Stomach (tissue), 19 donors: ENCODE measurements at places on chromosomes 4 and X. TPM values are rescaled to one million over a fixed set of nuclear protein-coding genes. Genes with fewer than 3 reads are reported as not detected.

DNA sequence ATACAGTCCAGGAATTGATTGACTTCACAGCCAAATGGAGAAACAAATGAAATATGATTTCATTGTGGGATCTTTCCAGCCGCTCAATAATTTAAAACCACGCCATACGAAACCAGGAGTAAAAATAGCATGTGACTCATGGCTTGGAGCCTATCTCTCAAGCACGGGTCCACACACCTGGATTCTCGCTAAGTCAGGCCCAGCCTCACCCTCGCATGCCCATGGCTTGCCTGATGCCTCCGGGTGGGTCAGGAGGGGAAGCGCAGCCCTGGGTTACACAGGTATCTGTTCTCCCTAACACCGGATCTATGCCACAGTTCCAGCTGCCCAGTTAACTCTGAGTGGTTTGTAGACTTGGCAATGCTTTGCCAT is 5.6 kb upstream of the ABLIM2 start:
- DNase-seq: no peak

DNA sequence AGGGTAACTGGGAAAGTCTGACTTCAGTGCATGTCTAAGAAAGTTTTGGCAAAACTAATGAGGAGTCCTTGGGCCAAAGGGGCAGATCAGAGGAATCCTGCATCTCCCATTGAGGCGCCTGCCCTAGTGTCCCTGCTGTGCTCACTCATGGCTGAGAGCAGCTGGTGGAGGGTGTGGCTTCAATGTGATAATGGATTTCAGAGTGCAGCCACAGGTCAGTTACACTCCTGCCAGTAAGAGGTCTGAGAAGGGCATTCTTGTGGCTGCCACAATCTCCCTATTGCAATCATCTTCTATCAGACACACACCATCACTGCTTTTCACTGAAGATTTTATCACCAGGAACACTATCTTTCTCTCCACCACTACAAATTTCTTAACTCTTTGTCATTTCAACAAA is 457.1 kb downstream of the MID1IP1 start:
- peak; percentile 29 for DNase-seq

DNA sequence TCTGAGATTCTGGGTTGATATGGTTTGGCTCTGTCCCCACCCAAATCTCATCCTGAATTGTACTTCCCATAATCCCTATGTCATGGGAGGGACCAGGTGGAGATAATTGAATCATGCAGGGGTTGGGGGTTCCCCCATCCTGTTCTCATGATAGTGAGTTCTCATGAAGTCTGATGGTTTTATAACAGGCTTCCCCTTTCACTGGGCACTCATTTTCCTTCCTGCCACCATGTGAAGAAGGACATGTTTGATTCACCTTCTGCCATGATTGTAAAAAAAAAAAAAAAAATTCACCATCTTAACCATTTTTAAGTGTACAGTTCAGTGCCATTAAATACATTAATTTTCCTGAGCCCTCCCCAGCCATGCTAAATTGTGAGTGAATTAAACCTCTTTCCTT is 42.6 kb downstream of the SUPT20HL2 start:
- DNase-seq: no peak

GRCh38 chr4:124386648-124387047 is 325.9 kb downstream of the ANKRD50 start:
- DNase-seq: no peak

DNA sequence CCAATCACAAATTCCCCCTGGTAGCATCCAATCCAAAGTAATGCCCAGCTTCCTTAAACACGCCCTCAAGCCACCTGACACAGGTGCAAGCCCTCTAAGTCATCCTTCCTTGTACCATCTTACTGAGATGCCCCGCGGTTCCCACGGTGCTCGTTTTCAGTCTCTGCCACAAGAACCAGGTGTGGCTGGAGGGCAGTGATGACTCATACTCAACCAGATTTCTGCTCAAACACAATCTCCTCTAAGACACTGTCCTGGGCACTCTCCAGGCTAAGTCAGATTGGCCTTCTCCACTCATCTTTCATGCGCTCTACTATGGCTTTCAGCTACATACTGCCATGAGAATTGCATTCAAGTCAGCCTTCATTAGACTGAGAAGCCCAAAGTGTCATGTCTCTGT is 3.5 kb downstream of the SH3KBP1 start:
- no peak for DNase-seq

Gene RAI2
- 2.2 TPM for total RNA-seq

Gene CXCL13
- total RNA-seq: not detected
